ENCODE measurements at places on chromosomes 3 and 15.

DNA sequence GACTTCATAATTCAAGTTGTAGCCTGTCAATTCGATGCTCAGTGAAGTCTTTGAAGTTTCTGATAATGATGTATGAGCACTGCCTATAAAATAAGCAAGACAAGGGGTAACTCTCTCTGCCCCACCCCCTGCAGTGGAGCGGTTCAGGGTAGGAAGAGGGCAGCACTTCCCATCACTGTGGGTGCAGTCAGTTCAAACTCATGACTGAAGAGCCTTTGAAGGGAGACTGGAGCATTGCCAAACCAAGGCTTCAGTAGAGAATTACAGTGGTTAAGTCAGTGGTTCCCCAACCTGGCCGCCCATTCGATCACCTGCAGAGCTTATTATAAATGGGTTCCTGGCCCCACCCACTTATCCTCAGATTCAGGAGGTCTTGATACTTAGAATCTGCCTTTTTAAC, 190.6 kb downstream of the SHQ1 start:
- no peak for DNase-seq

GRCh38 chr15:56877255-56877970, 41.0 kb upstream of the TCF12 start:
- no peak for DNase-seq

GRCh38 chr3:129315223-129315997, 36.7 kb downstream of the HMCES start:
- DNase-seq, result peak; percentile 11

DNA sequence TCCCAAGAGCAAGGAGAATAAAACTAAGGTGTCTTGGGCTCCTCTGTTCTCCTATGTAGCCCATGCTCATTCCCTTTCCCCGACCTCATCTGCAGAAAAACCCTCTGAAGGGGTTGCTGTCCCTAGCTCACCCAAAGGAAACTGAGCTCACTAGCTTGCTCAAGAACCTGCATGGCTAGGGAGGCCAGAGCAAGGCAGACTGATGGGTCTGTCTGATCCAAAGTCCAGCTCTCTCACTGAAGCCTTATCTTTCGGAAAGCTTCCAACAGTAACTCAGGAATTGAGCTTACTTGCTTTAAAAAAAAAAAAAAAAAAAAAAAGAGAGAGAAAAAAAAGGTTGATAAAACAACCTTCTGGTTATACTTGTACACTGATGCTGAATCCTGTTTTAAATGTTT, 141.4 kb upstream of the TOPAZ1 start:
- no peak for DNase-seq

Measured in T-helper 2 cell (primary cell).